ENCODE measurements at places on chromosomes 16 and 17.

- DNase-seq = no peak
Observed at GRCh38 chr16:8342276-8342675, 248.0 kb downstream of the TMEM114 start.

DNA sequence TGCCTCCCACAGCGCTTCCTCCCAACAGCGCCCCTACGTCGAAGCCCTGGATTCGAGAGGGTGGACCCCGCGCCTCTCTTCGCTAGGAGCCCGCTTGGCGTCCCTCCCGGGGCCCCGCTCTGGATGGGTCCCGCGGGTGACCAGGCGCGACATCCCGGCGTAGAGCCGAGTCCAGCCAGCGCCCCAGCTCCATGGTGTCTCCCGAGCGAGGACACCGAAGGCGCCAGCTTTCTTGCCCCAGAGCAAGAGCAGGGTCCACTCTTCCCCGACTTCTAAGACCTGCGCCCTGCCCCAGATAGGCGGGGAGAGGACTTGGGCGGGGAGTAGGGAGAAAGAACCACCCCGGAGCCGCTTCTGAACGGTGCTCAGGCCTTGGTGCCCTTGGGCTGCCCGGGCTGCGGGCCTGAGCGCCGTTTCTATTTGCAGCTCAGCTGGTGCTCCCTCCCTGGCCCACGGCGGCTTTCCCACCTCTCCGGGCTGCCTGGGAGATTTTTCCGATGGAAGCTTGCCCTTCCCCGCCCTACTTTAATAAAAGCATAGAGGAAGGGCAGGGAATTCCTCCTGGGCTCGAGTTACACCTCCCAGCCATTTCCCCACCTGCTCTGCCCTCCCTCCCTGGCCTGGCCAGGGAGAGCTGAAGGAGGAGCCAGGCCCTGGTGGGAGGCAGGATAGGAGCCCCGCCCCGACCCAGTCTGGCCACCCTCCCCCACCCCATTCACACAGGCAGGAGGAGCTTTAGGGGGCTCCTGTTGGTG lies 1.8 kb downstream of the MMP15 start:
- no peak for DNase-seq

- DNase-seq = peak; percentile 52
Observed at GRCh38 chr16:89150090-89150835, 21.3 kb upstream of the CDH15 start.

- DNase-seq = peak; percentile 78
Observed at GRCh38 chr16:55773859-55774549, 58.9 kb downstream of the CES1 start.

- no peak for DNase-seq
Observed at GRCh38 chr16:79008036-79008868, 592.3 kb downstream of the MAF start.

DNA sequence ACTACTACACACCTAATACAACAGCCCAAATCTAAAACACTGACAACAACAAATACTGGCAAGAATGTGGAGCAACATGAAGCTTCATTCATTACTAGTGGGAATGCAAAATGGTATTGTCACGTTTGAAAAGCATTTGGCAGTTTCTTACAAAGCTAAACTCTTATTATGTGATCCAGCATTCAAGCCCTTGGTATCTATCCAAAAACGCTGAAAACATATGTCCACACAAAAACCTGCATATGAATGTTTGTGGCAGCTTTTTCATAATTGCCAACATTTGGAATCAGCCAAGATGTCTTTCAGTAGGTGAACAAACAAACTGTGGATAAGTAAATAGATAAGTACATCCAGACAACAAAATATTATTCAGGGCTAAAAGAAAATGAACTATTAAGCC lies 501.1 kb upstream of the KIF2B start:
- no peak for DNase-seq

DNA sequence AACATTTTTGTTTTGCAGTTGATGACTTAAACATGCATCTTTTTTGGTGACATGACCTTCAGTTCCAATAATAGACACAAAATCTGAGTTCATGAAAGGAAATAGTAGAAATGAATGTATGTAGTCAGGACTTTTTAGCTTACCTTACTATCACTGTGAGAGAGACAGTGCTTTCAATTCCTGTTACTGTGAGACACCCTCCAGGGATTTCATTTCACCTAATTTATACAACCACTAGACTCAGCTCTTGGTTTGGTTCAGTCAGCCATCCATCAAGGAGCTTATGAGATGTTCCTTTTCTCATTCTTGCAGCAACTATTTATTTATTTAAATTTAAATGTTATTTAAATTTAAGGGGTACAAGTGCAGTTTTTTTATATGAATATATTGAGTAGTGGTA lies 77.9 kb downstream of the MAP2K4 start:
- no peak for DNase-seq

DNA sequence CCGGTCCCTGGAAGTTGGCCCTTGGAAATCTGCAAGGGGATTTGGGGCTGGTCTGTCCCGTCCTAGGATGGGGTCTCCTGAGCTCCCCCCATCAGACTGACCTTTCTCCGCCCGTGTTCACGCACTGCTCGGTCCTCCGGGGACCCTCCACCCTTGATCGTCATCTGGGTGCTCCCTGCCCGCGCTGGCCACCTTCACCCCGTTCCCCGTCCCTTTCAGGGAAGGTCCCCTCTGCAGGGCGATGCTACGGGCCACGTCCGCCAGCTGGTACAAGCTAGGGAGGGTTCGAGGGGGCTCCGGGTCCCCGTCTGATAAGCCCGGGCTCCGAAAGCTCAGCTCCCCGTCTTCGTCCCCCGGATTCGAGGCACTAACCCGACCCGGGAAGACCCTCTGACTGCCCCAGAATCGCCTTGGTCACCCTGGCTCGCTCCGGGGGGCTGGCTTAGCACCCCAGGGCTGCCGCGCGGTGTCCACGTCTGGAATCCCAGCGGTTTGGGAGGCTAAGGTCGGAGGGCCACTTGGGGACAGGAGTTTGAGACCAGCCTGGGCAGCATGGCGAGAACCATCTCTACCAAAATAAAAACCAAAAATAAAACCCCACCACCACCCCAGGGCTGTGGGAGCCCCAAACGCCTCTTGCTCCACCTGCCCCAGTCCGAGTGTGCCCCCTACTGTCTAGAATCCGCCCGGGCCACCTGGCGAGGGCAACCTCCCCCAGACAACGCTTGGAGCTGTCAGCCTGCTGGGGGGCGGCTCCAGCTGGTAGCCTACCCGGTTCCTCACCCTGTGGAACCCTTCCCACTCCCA lies 1.1 kb upstream of the SLC43A2 start:
- no peak for DNase-seq
